Fibroblast of mammary gland (primary cell): ENCODE measurements at places on chromosomes 2 and 18.
A peak's percentile ranks its signal among the peaks of the same experiment; 100 is the strongest.

DNA sequence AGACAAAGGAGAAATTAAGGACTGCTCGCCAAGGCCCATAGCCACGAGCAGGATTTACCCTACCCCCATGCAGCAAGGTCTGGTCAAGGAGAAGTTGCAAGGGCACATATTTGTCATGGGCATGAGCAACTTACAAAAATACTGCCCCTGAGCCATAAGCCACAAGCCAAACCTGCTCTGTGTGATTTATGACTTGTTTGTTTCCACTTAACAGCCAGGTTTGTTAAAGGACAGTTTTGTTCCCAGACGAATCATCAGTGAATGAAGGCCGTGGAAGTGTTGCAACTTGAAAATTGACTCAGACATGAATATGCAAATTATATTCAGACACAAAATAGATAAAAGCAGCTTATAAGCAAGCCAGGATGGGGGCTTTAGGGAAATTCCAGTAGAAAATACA is 31.3 kb upstream of the EVA1A start:
- DNase-seq: peak; percentile 94

DNA sequence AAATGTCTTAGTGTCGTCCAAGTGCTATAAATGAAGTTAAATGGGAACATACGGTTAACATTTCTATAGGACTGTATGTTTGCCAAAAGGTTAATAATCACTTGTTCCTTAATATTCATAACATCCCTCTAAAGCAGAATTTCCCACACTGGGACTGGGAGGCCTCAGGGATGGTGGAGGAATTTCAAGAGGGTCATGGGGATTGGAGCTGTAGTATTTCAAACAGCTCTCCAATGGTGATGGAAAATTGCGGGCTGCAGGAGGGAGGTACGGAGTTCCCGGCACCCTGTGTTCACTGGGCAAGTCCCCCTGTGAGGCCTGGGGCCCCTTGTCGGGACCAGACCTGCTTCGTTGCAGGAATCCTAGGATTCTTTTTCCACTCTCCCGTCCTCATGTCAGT is 39.8 kb upstream of the CTAGE1 start:
- no peak for DNase-seq

GRCh38 chr2:62339413-62339812 is 143.5 kb downstream of the B3GNT2 start:
- no peak for DNase-seq

DNA sequence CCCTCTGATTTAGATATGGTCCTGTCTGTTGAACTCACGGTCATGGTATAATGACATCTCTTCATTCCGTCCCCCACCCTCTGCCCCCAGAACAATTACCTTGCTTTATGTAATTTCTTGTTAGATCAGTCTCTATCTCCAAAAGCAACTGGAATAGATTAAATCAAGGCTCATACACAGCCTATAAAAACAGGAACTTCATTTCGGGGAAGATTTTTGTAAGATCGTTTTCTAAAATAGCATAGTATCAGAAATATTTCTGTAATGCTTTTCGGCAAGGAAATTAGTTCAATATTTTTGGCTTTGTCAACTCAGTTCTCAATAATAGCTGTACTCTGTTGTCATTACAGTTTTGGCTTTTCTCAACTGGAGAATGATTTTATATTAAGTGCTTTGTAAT is 157.2 kb downstream of the FMNL2 start:
- DNase-seq: no peak
